Natural killer cell treated with Interleukin-12 subunit alpha and Interleukin-12 subunit beta and Interleukin-15 and Interleukin-18, amount 100 ng/mL, for 72 hours (primary cell): ENCODE measurements at places on chromosomes 2 and 18. TPM values are rescaled to one million over a fixed set of nuclear protein-coding genes. Genes with fewer than 3 reads are reported as not detected.

The ADD2 gene
- total RNA-seq, result 4.8 TPM

The POU3F3 gene
- total RNA-seq, result not detected

The GALR1 gene
- total RNA-seq, result not detected

The SMPD4 gene
- 122 TPM for total RNA-seq

The NPAS2 gene
- total RNA-seq, result 0.31 TPM

The KRTCAP3 gene
- 2.2 TPM for total RNA-seq

The ACTG2 gene
- not detected for total RNA-seq

The RBM44 gene
- total RNA-seq, result 0.45 TPM
